ENCODE measurements at places on chromosomes 2 and 18.

DNA sequence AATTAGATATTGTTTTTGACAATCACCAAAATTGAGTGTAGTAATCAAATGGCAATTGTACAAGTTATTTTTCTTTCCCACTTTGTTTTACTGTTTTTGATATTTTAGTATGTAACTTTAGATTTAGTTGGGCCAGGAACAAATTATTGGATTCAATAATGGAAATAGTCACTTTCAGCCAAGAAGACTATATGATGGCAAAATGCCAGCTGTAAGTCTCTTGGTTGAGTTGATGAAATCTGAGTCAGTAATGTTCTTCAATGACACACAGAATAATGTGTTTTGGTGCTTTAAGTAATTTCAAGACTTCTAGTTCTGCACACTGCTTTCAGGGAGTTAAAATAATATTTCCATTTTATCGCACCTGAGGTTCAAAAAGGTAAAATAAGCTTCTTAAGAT is 2022.0 kb upstream of the CELF4 start:
- no peak for DNase-seq

DNA sequence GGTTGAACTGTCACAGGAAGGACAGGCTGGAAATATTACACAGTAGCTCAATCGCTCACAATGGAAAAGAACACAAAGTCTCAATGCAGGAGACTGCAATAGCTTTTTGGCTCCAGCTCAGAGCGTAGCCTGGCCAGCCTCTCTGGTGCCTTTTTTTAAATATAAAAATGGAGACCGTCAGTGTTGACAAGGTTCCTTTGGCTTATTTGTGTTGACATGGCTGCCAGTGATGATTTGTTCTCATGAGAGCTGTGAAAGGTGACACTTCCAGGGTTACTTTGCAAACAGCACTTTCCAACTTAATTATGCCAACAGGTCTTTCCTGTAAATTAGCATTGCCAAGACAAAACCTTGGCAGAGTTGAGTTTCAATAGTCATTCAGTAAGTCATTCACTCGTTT is 70.8 kb downstream of the KCNE4 start:
- peak; percentile 25 for DNase-seq

DNA sequence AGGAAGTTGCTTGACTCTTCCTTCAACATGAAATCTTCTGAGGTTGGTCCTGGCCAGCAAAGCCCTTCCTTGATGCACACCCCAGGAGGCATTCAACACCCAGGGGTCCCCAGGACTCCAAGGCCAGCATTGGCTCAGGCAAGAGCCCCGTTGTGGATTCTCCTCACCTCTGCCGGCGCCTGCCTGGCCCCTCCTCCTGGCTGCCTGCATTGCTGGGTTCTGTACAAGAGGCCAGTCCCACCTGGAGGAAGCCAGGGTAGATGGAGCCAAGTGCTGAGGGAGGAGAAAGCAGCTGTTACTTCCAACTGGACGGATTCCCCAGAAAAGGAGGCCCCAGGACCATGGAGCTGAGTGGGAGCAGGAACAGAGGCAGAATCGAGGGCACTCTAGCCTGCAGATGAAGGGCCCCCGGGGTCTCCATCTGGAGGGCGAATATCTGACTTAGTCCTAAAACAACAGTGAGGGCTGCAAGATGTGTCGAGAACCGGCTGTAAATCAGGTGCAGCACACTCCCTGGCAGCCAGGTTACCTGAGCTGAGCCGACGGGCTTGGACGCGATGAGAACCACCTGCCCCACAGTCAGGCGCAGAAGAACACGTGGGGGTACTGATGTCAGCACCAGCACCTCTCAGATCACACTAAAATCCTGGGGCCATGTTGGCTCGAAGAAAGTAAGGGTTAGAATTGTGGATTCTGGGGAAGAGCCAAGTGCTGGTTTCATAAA is 399.6 kb upstream of the SALL3 start:
- DNase-seq = no peak

DNA sequence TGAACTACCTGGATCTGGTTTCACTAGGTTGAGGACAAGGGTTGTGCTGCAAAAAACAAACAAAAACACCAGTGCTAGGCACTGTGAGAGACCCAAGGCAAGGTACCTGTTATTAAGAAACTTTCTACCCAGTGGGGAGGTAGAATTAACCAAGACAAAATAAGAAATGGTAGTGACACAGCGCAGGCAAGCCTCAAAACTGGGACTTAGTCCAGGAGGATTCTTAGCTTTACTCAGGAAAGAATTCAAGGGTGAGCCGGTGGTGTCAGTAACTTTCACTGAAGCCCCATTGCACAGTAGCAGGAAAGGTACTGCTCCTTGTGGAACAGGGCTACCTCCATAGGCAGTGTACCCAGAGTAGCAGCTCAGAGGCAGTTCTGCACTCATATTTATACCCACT is 131.6 kb downstream of the SCG2 start:
- DNase-seq = no peak
